ENCODE measurements at places on chromosomes 11 and 22.
A peak's percentile ranks its signal among the peaks of the same experiment; 100 is the strongest.

- DNase-seq, result no peak
Measured at GRCh38 chr11:69906453-69906907, 87.3 kb upstream of the FGF3 start.

- DNase-seq, result no peak
Measured at GRCh38 chr22:43310311-43310710, 32.9 kb downstream of the SCUBE1 start.

- no peak for DNase-seq
Measured at GRCh38 chr11:72483412-72484186, 49.3 kb upstream of the CLPB start.

GRCh38 chr22:43293655-43294392 lies 49.3 kb downstream of the SCUBE1 start:
- DNase-seq, result no peak

- DNase-seq, result no peak
Measured at GRCh38 chr11:36532941-36533601, 23.0 kb upstream of the TRAF6 start.

DNA sequence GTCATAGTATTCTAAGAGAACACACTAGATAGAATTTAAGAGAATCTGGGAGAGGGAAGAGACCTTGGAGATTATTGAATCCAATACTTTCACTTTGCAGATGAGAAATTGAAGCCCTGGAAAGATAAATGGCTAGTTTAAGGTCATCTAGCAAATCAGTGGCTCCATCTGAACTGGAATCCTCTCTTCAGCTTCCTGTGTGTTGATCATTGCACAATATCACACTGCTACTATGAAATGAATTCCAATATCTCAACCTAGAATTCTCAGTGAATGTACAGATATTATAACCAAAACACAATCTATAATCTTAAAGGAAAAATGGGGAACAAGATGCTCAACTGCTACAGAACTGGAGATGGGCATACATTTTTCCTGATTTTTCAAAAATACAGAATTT lies 44.1 kb downstream of the DCUN1D5 start:
- DNase-seq, result no peak

DNA sequence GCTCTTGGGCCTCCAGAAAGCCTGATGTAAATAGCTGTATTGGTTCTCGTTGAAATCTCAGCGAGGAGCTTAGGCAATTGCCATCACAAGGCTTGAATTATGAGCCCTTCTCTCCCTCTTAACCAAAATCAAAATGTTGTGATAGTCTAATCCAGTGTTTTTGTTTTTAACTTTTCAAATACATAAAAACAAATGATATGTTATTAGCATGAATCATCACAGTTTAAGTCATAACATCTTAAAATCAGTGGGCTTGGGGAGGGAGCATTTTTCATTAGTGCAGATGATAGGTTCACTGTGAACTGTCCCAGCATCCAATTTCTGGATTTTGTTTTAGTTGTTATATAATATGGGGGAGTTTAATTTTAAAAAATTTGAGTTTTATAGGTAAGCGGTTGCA lies 48.9 kb upstream of the HORMAD2 start:
- no peak for DNase-seq

DNA sequence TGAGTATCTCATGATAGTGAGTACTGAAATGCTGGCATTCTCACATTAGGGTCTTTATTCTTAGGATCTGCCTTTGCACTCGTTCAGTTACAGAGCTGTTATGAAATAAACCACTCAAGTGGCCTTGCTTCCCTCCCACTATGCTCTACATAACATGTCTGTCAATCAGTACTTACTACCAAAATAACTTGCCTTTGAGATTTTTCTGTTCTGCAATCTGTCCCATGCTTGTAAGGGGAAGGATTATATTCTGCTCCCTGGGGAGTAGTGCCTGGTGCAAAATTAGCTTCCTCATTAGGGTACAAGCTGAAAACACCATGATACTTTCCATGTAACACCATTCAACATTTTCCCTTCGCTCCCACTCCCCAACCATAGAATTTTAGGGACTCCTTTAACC lies 1.9 kb upstream of the GRAP2 start:
- no peak for DNase-seq

GRCh38 chr11:43694477-43694876 lies 13.9 kb downstream of the HSD17B12 start:
- DNase-seq, result no peak

DNA sequence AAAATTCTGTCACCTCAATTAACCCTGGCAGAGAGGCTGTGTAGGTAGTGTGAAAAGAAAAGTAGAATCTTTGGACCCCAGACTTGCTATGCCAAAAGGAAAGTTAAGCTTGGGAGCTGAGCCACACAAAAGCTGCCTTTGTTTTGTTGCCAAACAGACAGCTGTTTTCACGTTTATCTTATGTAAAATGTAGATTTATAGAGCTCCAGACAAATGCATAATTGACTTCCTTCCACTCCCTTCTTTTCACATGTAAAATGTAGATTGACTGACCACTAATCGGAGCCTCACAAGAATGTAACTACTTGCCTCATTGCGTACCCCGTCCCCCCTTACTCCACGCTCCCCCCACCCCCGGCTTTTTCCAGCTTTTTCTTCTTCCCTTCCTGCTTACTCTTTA lies 2302.2 kb upstream of the RAG2 start:
- no peak for DNase-seq

- peak; percentile 62 for DNase-seq
Measured at GRCh38 chr11:63567044-63567840, 4.1 kb upstream of the PLAAT2 start.

DNA sequence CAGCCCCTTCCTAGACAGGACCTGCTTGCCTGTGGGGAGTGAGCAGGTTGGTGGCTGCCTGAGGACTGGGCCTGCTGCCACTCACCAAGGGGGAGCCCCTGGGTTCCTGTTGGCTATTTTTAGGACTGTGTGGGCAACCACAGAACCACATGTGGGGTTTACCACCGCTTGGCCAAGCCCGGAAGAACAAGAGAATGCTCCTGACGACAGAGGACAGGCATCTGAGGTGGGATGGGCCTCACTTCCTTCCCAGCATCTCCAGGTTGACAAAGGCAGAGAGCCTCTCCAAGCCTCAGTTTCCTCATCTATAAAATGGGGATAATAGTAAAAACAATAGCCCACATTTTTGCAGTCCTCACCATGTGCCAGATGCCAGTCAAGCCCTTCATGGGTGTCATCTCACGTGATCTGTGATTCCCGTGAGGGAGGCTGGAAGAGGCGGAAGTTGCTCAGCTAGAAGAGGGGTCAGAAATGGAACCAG lies 43.6 kb downstream of the LRRC32 start:
- DNase-seq, result no peak

DNA sequence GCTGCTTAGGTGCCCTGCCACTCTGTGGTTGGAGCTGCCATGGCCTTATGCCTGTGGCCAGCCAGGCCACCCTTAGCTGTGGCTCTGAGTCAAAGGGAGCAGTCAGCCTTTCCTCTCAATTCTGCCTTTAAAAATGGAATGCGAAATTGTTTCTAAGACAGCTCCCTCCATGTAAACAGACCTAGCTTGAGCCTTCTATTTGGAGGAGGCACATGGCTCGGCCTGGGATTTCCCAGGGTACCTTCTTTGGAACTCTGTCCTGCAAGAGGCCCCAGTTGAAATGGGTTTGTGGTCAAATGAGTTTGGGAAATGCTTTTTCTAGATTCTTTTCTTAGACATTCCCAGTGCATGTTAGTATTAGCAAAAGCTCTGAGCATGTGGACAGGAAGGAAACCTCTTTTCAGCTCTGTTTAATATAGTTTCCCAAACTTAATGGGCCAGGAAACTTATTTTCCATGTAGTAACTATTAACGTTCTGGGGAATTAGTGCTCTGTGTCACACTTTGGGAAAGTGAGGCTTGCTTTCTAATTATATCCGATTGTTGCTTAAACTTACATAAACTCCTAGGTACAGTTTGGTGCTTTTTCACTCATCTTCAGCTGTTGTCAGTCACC lies 7.8 kb downstream of the PHOX2A start:
- no peak for DNase-seq

GRCh38 chr22:37905534-37906363 lies at the start of gene MICALL1:
Gene MICALL1, plus strand, starts transcription at chr22:37906297. Its CDS starts 126 bp downstream, at chr22:37906423.
- peak; percentile 44 for DNase-seq

DNA sequence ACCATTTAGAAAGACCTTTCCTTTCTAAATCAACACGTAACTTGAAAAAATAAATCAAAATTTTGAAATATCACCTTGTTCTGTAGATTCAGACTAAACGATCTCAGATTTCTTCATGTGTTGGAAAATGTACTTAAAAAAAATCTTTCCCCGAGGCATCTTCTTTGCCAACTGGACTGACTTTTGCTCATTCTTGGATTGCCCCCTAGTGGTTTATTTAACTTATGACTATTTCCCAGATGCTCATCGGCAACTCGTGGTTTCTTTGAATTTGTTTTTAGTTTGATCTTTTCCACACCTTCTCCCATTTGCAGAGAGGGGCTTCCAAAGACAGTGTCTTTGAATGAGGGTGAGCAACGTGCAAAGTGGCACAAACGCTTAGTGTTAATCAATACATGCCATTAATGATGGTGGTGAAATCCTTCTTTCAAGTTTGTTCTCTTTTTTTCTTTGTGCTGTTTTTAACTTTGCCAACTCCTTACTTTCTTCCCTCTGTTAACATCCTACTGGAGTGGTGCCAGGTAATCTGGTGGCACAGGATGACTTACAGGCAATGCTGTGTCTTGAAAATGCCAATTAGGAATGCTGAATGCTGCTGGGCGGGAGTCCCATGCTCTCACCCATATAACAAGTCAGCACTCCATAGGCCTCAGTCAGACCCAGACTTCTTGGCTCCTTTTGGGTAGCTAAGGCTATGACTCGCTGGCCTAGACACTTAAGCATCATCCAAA lies 18.3 kb downstream of the PRSS23 start:
- no peak for DNase-seq

DNA sequence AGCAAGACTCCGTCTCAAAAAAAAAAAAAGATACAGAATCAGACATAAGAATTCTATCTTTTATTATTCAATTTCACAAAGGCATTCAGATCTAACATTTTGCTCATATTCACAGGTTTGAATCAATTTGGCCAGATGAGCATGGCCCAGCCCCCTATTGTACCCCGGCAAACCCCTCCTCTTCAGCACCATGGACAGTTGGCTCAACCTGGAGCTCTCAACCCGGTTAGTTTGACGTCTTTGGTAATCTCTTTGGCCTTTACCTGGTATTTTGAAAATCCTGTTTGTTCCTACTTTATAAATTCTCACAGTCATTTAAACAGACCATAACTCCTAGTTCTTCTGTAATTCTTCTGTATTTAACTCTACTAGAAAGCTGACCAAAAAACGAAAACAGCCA lies 55.3 kb downstream of the EP300 start:
- DNase-seq, result no peak

DNA sequence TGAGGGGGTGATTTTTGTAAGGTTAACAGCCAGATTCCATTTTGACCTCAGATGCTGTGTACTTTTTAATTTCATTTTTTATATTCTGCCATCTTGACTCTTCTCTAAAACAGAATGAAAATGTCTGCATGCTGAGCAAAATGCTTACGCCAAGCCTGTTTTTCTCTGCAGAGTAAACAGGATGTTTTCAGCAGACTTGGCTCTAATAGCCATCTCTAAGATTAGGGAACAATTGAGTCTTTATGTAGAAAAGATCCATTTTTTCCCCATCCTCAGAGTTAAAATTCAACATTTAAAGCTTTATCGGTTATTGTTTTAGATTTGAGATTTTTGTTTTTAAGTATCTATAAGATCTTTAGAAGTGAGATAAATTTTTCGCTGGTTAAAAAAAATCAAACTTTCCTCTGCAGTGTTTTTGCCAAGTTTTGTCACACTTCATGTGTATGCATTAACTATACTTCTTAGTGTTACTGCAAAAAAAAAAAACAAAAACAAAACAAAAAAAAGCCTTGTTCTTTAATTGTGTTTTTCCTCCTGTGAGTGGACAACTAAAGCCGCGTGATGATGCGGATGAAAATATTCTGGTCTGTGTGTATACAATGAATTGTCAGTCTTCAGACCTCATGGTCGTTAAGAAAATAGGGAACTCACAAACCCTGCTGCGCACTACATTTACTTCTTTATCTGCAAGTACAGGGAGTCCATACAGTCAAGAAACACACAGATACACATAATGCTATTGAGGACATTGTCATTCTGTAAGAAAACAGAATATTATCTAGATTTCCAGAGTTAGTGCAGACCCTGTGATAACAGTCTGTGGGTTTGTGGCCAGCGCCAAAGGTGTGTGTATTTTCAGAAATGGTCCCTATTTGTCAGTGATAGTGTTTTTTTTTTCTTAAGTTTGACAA lies 17.5 kb upstream of the ADSL start:
- DNase-seq, result no peak

DNA sequence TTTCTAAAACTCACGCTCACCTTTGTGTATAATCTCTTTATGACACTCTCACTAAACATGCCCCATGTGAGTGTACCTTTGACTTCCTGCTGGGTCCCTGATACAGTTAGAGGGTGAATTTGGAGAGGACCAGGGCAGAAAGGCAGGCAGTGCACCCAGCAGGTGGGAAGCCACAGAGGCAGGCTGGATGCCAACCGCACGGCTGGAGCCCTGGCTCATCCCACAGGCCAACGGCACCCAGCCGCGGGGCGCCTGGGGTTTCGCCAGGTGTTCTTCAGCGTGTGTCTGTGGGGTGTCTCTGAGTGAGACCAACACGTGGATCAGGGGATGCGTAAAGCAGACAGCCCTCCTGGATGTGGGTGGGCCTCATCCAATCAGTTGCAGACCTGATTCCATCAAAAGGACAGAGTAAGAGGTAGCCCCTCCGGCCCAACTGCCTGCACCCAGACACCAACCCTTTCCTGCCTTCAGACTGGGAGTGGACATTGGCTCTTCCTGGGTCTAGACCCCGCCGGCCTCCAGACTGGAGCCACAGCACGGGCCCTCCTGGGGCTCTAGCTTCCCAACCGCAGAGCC lies 51.6 kb downstream of the DHCR7 start:
- no peak for DNase-seq

DNA sequence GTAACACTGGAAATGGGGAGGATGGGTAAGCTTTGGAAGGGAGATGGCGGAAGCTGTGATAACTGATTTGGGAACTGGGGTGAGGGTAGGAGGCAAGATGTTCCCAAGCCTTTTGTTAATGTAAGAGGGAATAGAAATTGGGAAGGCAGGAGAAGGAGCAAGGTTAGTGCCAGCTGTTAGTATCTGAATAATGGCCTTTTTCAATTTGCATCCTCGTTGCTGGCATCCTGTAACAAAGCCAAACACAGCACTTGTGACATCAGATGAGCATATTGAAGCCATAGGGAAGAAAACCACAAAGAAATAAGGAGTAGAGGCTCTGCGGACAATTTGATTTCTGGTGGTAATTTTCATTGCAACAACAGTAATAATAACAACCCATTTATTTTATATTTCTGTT lies 70.9 kb upstream of the CLMP start:
- no peak for DNase-seq

- peak; percentile 11 for DNase-seq
Measured at GRCh38 chr11:69010964-69011623, 2.0 kb downstream of the MRGPRF start.

- no peak for DNase-seq
Measured at GRCh38 chr11:101401245-101401644, 182.6 kb downstream of the TRPC6 start.

- no peak for DNase-seq
Measured at GRCh38 chr11:17459236-17459896, 17.3 kb downstream of the ABCC8 start.

- no peak for DNase-seq
Measured at GRCh38 chr11:63909591-63910506, 7.1 kb downstream of the RCOR2 start.
